ENCODE measurements at places on chromosomes 4 and X.

DNA sequence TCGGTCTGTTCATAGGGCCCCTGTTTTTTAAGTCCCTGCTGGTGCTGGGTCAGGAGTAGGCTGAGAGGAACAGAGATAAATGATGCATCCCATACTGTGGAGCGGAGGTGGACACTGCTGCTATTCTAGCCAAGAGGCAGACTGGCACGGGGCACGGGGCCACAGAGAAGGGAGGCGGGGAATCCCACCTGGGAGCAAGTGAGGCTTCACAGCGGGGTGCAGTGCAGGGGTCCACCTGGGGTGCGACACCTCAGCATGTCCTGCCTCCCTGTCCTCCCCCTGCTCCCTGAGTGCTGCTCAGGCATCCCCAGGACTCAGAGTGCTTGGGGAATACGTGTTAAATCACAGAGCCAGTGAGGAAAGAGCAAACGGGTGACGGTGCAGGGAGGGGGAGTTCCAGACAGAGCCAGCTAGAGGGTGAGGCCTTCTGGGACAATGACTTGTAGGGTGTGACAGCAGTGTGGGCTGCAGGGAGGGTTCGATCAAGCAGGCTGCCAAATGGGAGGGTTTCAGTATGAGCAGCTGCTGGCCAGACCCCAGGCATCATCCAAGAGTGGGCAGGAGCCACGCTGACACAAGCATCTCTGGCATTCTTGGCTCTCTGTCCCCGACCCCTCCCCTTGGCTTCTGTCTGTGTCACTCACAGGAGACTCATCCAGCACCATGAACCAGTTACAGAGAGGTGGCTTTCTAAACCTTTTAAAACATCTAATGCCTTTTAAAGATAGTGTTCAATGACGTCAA lies 13.7 kb upstream of the HTRA3 start:
- peak; percentile 86 for DNase-seq

- no peak for DNase-seq
Observed at GRCh38 chr4:147542229-147542990, 61.5 kb downstream of the EDNRA start.

- no peak for DNase-seq
Observed at GRCh38 chr4:157040405-157040804, 35.5 kb upstream of the GLRB start.

- peak; percentile 60 for DNase-seq
Observed at GRCh38 chr4:167897116-167897515, 195.2 kb upstream of the ANXA10 start.

- peak; percentile 61 for DNase-seq
Observed at GRCh38 chr4:166301266-166301665, 428.2 kb downstream of the TLL1 start.

- DNase-seq: peak; percentile 46
Observed at GRCh38 chr4:150176547-150176946, 98.3 kb downstream of the DCLK2 start.

DNA sequence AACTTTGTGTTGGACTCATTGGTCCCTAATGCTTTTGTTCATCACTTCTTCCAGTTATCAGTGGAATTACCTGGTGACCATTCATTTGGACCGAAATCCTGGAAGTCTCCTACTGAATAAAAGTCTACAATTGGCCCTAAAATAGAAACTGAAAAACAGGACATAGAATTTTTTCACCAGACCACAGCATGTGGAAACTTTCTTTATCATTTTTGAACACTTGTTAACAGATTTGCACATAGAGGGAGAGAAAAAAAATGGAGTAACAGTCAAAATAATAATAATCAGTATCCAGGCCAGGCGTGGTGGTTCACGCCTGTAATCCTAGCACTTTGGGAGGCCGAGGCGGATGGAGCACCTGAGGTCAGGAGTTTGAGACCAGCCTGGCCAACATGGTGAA lies 7.1 kb downstream of the EPGN start:
- DNase-seq: no peak

DNA sequence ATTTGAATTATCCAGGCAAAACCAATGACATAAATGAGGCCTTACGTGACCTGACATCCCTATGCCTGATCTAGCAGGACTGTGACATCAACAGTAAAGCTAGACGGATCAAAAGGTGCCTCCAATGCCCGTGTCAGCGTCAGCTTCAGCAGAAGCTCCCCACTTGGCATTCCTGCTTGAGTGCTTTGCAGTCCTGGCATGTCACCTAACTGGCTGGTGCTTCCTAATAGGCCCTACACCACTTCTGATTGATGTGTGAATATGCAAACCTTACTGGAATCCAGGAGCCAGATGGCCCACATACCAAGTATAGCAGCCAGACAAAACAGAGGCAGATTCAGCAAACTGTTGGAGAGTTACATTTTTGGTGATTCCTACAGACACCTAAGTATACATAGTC lies 224.2 kb downstream of the DMD start:
- no peak for DNase-seq

DNA sequence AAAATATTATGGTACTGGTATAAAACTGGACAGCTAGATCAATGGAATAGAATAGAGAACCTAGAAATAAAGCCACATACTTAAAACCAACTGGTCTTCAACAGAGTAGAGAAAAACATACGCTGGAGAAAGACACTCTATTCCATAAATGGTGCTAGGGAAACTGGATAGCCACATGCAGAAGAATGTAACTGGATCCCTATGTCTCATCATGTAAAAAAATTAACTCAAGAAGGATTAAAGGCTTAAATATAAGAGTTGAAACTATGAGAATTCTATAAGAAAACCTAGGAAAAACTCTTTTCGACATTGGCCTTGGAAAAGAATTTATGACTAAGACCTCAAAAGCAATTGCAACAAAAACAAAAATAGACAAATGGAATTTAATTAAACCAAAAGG lies 114.6 kb downstream of the PCDH18 start:
- peak; percentile 71 for DNase-seq

DNA sequence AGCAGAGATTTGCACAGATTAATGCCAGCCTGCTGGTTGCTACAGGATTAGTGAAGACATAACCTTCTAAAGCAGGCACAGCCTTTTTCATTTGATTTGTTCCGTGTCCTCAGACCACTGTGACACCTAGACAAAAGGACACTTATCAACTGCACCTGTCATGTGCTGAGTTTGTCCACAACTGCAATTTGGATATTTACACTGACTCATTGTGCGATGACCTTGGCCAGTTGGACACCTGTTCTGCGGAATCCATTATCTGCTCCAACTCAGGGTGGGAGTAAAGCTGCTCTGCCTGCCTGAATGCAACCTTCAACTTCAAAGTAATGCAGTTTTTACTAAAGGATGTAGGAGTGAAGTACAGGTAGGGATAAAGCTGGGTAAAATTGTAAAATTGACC lies 4.1 kb upstream of the NR0B1 start:
- peak; percentile 29 for DNase-seq

DNA sequence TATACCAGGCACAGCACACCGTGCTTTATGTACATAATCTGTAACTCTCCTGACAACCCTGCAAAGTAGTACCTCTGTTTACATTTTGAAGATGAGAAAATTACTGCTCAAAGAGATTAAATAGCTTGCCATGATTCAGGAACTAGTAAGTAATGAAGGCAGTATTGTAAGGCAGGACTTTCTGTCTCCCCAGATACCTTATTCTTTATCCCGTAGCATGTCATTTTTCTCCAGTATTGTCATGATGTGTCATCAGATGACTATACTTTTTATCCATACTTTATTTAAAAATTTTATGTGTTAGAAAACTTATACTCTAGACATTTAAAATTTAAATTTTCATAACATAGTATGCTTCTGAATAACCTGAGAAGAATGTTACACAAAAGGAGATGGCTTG lies 188.3 kb upstream of the NUDT6 start:
- DNase-seq: peak; percentile 23

GRCh38 chr4:41325901-41326300 lies 69.2 kb downstream of the UCHL1 start:
- DNase-seq: no peak

GRCh38 chr4:76579596-76580375 lies 144.8 kb downstream of the SHROOM3 start:
- DNase-seq: no peak

Measured in LHCN-M2 (cell line).